ENCODE measurements at places on chromosomes 3 and 15.

- peak; percentile 15 for DNase-seq
Observed at GRCh38 chr3:118817748-118818165, 216.9 kb downstream of the IGSF11 start.

GRCh38 chr3:141853629-141854168 lies 22.7 kb upstream of the ATP1B3 start:
- DNase-seq = no peak

GRCh38 chr3:13850161-13850945 lies 29.5 kb downstream of the WNT7A start:
- no peak for DNase-seq

DNA sequence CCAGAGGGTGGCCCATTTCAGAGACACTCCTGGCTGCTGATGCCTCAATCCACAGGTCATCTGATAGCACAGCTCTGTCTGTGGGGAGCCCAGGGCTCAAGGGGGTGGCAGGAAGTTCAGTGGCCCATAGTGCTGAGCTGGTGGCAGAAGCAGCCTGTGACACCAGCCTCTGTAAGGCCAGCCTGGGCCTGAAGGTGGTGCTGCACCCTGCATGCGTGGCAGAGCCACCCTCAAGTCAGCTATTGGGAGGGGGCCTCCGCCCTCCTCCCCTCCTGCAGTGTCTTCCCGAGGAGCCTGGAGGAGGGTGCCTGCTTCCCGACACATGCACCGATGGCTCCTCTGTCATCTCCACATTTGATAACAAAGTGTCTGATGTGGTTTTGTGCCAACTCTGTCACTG lies 3.0 kb downstream of the PLA1A start:
- no peak for DNase-seq

GRCh38 chr15:88636050-88636449 lies 2.8 kb upstream of the ISG20 start:
- DNase-seq = no peak

GRCh38 chr15:69887553-69887952 lies 210.2 kb downstream of the TLE3 start:
- DNase-seq = no peak

DNA sequence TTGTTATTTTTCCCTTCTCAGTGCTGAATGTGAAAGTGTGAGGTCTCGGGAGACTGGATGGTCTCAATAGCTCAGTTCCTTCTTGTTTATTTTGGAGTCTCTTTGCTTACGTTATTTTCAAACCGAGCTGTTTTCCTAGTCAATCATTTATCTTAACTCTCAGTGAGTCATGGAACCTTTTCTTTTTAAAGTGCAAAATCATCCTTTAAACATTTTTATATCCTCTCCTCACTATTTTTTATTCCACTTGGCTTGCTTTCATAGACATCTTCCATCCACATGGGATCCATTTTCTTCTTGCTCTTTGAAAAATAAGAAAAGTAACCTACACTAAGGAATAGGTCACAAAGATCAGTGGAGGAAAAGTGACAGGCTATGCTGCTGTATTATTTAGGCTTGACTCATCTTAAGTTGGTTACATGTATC lies 497.8 kb downstream of the NAALADL2 start:
- no peak for DNase-seq

DNA sequence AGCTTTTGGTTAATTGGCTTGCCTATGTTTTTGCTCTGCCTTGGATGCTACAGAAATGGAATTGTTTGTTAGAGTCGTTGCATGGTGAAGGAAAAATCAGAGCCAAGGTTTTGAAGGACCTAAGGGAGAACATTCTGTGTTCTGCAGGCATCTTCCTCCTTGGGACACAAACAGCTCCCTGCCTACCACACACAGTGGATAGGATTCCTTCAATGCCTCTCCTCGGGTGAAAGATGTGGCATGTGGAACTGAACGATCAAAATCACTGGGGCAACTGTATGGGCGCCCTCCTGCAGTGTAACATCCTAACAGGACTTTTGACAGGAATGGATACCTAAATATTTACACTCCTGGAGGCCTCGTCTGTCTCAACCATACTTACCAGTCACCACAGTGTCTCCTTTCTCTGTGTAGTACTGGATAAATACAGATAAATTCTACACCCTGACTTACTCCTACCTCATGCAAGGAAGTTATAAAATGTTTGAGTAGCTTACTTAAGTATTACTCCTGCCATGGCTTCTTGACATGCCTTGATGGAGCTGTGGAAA lies 100.6 kb downstream of the LPP start:
- no peak for DNase-seq

DNA sequence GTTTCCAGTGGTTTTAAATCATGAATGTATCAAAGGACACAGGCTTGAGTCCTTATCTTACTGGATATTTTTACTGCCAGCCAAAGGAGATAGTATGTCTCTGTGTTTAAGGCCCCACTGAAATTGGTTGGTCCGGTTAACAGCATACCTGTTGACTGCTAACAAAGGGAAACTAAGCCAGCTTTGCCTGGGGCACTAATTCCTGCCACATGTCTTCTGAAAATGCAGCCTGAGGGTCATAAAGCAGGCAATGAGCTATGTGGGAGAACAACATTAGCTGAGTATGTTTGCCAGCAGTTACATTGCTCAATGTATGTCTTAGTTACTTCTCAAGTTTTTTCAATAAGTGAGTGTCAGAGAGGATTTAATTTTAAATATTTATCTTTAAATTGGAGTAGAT lies 12.4 kb downstream of the PLS1 start:
- DNase-seq = no peak

GRCh38 chr3:149618151-149619123 lies 39.4 kb downstream of the WWTR1 start:
- DNase-seq = no peak
